ENCODE measurements at places on chromosomes 1 and 21. TPM values are rescaled to one million over a fixed set of nuclear protein-coding genes. Genes with fewer than 3 reads are reported as not detected.

The S100A4 gene
- total RNA-seq = 198 TPM

DNA sequence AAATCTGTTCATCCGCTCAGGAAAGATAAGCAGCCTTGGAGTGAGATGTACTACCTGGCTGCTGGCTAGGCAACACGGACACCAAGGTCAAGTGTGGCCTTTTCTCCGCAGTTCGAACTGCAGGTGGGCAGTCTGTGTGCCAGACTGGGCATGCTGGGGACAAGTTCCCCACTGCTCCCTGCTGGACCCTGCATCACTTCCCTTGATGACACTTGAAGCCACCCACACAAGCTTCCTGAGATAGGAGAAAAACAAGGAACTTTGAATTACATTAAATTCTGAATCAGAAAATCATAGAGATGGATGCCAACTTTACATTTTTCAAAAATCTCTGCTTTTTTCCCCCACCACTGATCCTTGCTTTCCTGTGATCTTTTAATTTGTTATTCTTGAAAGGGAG, 38.3 kb downstream of the BEND5 start:
- no peak for DNase-seq
- no peaks in the 10 kb centered on the region for H3K27me3 ChIP-seq
- H3K4me1 ChIP-seq = no peaks in the 10 kb centered on the region
- H3K27ac ChIP-seq = no peak overlapping the region
- no peaks in the 10 kb centered on the region for H3K36me3 ChIP-seq
- H3K4me3 ChIP-seq = no peak overlapping the region

The GNAT2 gene
- total RNA-seq = not detected

DNA sequence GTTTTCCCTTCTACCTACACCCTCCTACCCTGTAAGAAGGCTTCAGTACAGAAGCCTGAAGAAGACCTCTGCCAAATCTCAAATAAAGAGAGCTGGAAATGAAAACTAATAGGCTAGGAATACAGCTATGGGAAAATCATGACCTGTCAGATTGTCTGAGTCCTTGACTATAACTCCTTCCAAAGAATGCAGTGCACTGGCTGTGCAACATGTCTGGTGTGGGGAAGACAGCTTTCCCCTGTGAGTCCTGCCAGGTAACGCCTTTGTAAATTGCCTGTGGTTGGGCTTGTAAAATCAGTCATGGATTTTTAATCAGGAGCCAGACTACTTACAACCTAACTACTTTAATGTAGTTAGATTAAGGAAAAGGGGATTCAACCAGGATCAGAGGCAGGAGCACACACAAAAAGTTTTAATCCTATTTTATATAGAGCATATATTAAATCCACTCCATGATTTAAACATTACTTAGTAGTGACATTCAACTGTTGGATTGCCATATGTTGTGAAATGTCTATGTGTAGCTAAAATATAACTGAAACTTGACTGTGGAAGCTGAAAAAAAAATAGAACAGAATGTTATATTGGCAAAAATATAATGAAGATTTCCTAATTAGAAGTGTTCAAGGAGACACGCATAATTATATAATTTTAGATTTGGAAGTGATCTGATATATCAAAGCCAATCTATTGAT, 1667.8 kb downstream of the KCNT2 start:
- H3K27me3 ChIP-seq = no peaks in the 10 kb centered on the region
- no peaks in the 10 kb centered on the region for H3K36me3 ChIP-seq
- H3K27ac ChIP-seq = no peak overlapping the region
- no peak for DNase-seq
- H3K4me3 ChIP-seq = no peak overlapping the region

DNA sequence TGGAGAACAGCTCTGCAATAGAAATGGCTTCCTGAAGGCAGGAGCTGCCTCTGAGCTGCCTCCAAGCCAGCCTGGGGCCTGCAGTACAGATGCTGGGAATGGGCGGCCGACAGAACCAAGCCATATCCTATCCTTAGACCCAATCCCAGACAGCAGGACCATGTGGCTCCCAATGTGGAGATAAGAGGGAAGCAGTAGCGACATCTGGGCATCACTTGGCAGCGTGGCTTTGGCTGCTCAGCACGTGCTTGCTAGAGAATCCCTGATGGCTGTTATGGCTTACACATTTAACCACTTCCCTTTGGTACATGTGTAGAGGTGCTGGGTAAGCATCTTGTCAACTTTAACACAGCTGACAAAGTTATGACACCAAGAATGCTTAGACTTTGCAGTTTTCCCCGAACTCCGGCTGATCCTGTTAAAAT, 87.7 kb downstream of the MAN1C1 start:
- no peak overlapping the region for H3K27ac ChIP-seq
- no peaks in the 10 kb centered on the region for H3K36me3 ChIP-seq
- H3K4me1 ChIP-seq = no peaks in the 10 kb centered on the region
- H3K27me3 ChIP-seq = no peaks in the 10 kb centered on the region
- no peak for DNase-seq

- DNase-seq = no peak
- no peaks in the 10 kb centered on the region for H3K36me3 ChIP-seq
- H3K4me3 ChIP-seq = no peak overlapping the region
- no peak overlapping the region for H3K27ac ChIP-seq
- no peaks in the 10 kb centered on the region for H3K4me1 ChIP-seq
- no peaks in the 10 kb centered on the region for H3K27me3 ChIP-seq
Measured at GRCh38 chr1:86069757-86070145, 86.8 kb downstream of the COL24A1 start.

The ASCL5 gene
- not detected for total RNA-seq

GRCh38 chr1:91020967-91021685, 709 bp downstream of the ZNF644 start:
- peak overlapping the region; percentile 80 for H3K4me3 ChIP-seq
- H3K4me1 ChIP-seq = peaks cover 12% of the 10 kb centered on the region
- peak; percentile 68 for DNase-seq
- H3K27ac ChIP-seq = peak overlapping the region; percentile 99
